ENCODE measurements at places on chromosomes 5 and 9. TPM values are rescaled to one million over a fixed set of nuclear protein-coding genes. Genes with fewer than 3 reads are reported as not detected.
A peak's percentile ranks its signal among the peaks of the same experiment; 100 is the strongest.

DNA sequence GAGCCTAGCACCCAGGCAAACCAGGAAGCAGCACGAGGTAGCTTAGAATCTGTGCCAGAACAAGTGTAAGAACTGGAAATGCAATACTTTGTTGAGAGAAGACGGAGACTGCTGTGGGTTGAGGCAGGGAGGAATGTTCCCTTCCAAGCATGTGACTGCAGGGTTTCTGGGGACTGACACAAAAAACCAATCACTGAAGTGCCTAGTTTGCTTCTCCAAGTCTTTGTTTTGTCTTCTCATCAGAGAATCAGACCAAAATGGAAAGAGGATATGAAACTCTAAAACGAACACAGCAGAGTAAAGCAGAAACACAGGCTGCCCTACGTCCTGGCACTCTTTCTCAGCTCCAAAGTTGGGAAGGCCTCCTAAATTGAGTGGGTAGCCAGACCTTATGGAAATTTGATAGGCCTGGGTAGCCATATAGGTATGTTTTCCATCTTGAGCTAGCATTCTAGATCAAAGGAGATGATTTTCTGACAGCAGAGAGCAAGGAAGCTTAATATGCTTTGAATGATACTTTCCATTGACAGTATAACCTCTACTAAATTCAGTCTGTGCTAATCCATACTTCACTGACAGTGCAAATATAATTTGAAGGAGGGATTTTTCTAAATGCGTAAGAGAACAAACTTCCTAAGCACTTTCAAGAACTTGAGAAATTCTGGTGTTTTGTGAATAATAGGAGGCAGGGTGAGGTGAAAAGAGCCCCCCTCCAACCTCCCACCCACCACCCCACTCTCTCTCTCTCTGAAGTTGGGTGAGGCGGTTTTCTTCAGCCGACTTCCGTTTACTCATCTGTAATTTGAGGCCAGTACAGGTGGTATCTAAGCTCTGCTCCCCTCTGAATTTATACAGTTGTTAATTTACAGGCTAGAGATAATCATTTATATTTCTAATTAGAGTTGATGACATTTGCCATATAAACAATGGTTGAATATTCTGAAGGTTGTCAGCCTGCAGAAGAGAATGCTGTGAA is 5.5 kb downstream of the ADRB2 start:
- DNase-seq = no peak

DNA sequence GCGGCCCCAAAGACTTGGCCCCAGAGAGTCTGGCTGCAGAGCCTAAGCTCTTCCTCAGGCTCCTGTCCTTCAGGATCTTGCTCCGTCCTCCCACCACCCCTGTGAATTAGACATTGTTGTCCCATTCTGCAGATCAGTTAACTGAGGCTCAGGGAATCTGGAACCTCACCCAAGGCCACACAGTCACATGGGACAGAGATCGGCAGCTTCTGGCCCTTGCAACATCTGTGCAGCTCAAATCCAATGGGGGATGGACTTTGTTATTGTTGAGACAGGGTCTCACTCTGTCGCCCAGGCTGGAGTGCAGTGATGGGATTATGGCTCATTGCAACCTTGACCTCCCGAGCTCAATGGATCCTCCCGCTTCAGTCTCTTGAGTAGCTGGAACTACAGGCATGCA is 23.9 kb upstream of the LAMC3 start:
- DNase-seq = peak; percentile 59

Gene TSLP
- 0.88 TPM for total RNA-seq

DNA sequence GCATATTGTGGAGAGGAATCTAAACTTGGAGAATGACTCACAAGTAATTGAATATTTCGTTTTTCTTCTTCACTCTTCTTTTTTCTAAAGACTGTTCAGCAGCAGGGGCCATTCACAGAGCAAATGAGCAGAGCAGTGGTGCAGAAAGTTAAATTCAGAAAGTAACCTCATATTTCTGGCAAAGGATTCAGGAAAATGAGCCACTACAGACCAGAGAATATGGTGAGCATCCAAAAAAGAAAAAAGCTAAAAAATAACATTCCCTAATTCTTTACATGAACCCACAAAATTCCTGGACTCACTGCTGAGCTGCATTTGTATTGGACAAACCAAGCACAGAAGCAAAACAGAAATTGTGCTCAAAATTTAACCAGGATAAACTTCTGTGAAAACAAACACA is 1486.8 kb upstream of the C9orf72 start:
- DNase-seq = no peak

Gene PLAC8L1
- not detected for total RNA-seq

GRCh38 chr9:24901319-24901718 is 355.6 kb upstream of the IZUMO3 start:
- DNase-seq = no peak

- no peak for DNase-seq
These were observed 1257.8 kb downstream of the MAT2B start for GRCh38 chr5:164763206-164763605.

DNA sequence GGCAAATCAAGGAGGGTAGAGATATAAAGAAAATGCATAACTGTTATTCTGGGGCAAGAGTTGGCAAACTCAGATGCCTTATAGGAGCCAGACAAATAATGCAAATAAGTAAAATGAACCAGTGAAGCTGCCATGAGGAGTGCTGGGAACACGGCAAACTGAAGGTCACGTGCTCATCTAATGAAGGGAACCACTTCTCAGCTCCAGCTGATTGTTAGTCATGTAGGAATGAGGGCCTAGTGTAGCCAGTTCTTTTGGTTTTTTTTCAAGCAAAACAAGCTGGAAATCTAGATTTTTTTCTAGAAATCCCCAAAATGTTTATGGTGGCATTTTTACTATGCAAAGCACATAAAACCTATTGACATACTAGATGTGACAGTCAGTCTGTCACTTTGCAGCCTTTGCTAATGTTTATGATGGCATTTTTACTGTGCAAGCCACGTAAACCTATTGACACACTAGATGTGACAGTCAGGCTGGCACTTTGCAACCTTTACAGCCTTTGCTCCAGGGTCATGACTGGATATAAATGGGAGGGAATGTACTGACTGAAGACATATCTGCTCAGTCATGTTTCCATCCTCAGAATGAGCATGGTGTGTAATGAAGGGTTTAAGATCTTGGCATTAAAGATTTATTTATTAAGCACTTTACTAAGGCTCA is 39.4 kb downstream of the RUSC2 start:
- no peak for DNase-seq

Gene SLC46A2
- under 0.01 TPM for total RNA-seq

- DNase-seq = no peak
These were observed 3.6 kb upstream of the PTGR1 start for GRCh38 chr9:111603041-111603440.

GRCh38 chr9:98541684-98542230 is 167.0 kb downstream of the GABBR2 start:
- DNase-seq = no peak

Gene QRFP
- not detected for total RNA-seq

DNA sequence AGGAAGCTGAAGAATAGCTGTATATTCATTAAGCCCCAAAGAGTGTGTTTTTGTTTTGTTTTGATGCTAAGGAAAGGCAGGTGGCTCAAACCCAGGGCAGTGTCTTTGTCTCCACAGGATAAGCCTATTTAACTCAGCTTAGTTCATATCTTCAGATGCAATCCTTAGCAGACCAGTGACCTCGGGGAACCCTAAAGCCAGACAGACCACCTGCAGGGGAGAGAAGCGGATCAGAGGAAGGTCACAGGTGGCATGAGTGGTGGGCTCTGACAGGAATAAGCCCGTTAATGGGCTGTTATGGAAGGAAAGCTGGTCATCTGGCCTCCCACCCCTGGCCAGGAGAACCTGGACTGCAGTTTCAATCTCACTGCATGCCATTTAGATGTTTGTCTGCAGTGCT is 30.8 kb downstream of the TAS2R1 start:
- DNase-seq = no peak

DNA sequence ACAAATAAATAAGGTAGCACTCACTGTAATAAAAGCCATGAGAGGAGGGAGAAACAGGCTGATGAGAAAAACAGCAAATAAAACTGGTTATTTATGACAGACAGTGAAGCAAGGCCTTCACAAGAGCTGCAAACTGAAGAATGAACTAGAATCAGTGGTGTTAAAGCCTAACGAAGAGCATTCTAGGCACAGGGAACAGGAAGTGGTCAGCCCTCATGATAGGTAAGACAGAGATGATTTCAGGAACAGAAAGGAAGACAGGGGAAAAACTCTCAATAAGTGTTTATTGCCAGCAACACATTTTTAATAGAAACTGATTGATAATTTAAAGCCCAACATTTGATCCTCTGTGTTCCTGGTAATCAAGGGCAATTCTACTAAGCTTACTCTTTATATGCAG is 124.5 kb downstream of the EDIL3 start:
- DNase-seq = no peak

GRCh38 chr5:137902408-137903133 is 13.3 kb downstream of the PKD2L2 start:
- no peak for DNase-seq

DNA sequence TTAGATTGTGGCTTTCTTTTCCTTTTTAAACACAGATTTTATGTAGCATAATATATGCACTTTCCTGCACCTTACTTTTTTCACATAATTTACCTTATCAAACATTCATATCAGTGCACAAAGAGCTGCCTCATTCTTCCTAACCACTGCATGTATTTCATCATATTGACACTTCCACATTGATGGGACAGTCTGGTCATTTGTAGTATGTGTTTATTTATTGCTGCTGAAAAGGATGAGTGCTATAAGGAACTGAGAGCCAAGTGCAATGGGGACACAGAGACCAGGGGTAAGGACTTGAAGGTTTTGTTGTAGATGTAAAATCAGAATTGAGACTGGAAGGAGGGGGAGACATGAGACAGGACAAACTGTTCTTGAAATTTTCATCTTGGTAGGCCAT is 193.8 kb downstream of the SMARCA2 start:
- no peak for DNase-seq

Gene ACER2
- total RNA-seq = 2.2 TPM

Gene PCDH1
- 0.29 TPM for total RNA-seq

DNA sequence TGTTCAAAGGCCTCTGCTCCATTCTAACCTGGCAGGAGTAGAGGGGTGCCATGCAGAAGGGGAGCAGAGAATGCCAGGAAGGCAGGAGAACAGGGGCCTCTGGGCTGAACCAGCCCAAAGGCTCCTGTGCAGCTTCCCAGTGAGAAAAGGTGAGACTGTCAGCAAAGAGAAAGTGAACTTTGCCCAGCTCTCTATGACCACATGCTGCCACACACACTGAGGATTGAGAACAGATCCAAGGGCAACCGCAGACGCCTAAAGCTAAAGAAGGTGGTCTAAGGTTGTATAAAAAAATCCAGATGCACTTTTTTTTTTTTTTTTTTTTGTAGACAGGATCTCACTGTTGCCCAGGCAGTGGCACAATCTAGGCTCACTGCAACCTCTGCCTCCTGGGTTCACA is 51.4 kb downstream of the ALDH7A1 start:
- DNase-seq = no peak

Gene RHOBTB3
- total RNA-seq = 349 TPM

DNA sequence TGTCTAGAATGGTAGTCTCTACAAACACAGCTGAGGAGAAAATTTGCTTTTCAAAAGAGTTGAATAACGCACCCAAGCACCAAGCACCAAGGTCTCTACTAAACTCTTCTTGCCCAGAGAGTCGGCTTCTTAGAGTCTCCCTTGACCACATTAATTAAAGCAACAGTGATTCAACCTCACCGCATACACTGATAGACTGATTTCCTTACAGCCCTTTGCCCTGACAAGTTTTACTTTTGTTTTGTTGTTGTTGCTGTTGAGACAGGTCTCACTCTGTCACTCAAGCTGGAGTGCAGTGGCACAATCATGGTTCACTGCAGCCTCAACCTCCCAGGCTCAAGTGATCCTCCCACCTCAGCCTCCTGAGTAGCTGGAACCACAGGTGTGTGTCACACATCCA is 1035.7 kb upstream of the DMAC1 start:
- DNase-seq = no peak

- no peak for DNase-seq
These were observed 69.0 kb downstream of the TRIO start for GRCh38 chr5:14211818-14212803.

DNA sequence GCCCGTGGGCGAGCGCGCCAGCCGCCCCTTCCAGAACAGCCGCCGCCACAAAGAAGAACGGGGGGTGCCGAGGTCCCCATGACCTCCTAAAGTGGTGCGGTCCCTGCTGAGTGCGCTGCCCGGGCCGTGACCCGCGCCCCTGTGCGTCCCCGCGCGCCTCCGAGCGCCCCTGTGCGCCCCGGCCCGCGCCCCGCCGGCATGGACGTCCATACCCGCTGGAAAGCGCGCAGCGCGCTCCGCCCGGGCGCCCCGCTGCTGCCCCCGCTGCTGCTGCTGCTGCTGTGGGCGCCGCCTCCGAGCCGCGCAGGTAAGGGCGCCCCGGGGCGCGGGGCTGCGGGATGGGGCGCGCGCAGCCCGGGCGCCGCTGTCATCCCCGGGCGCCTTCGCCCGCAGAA is 384 bp downstream of the COL5A1 start:
- no peak for DNase-seq

- peak; percentile 3 for DNase-seq
These were observed 149.4 kb upstream of the FBXL7 start for GRCh38 chr5:15350614-15351013.

GRCh38 chr5:119527351-119527750 is 75.1 kb downstream of the HSD17B4 start:
- DNase-seq = no peak

GRCh38 chr5:129972465-129973141 is 68.3 kb downstream of the CHSY3 start:
- DNase-seq = no peak

DNA sequence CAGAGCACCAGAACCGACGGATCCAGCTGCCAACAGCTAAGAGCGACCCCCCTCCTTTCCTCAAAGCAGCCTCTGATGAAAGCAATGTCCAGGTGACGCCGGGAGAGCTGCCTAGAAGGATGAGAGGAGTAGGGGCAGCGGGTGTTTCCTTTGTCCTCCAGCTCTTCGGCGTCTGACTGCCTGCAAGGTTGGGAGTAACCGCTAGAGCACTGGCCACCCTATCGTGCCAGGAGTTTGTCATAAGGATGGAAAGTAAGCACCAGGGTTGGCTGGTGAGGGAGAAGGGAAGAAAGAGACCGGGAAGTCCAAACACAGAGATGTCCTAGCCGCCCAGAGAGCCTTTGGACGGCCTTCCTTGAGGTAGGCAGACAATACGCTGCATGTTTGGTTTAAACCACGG is 10.8 kb downstream of the MRPL36 start:
- DNase-seq = peak; percentile 44

Gene ERCC8
- 20.0 TPM for total RNA-seq

GRCh38 chr5:103216137-103216536 is 42.4 kb upstream of the MACIR start:
- no peak for DNase-seq

Gene VCAN
- 543 TPM for total RNA-seq

GRCh38 chr9:84791643-84792042 is 122.1 kb downstream of the NTRK2 start:
- no peak for DNase-seq

- peak; percentile 11 for DNase-seq
These were observed 747.3 kb upstream of the C9orf72 start for GRCh38 chr9:28320616-28321015.

Data from osteoblast (primary cell).